ENCODE measurements at places on chromosomes 12 and 14.

- DNase-seq = no peak
These were observed 34.6 kb downstream of the MTHFD1 start for GRCh38 chr14:64422756-64423155.

DNA sequence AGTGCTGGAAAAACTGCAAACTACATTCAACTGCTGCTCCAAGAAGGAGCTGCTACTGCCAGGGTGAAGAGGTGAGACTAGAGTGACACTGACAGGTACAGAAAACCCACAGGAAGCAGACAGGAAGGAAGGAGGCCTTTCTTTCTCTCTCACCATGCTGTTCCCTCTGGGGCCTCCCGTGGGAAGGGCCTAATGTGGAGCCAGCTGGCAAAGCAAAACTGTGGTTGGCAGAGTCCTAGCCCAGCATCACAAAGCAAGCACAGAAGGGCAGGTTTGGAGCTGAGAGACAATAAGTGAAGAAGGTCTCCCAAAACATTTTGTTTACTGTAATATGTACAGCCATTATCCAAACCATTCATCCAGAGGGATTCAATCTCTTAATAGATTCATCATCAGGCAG, 122.5 kb upstream of the MAX start:
- no peak for DNase-seq

- DNase-seq = no peak
These were observed 131.8 kb upstream of the KRAS start for GRCh38 chr12:25382311-25383106.

- DNase-seq = no peak
These were observed 108.2 kb upstream of the CCDC91 start for GRCh38 chr12:28082096-28082495.

DNA sequence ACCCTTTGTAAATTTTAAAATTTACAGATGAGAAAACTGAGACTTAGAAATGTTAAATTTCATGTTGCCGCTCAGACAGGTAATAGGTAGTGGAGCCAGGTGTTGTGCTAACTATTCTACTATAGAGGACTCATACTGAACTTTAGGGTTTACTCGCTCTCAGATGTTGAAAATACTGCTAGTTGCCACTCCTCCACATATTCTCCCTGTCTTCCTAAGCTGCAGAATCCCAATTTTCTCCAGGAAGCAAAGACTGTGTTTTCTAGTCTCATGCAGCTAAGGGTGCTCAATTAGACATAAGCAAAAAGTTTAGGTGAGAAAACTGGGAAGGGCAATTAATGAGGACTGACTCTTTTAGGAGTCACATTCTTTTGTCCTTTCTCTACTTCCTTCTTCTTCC, 612.3 kb downstream of the KCNH5 start:
- no peak for DNase-seq

- no peak for DNase-seq
These were observed 303.5 kb downstream of the EGLN3 start for GRCh38 chr14:33647385-33647786.

DNA sequence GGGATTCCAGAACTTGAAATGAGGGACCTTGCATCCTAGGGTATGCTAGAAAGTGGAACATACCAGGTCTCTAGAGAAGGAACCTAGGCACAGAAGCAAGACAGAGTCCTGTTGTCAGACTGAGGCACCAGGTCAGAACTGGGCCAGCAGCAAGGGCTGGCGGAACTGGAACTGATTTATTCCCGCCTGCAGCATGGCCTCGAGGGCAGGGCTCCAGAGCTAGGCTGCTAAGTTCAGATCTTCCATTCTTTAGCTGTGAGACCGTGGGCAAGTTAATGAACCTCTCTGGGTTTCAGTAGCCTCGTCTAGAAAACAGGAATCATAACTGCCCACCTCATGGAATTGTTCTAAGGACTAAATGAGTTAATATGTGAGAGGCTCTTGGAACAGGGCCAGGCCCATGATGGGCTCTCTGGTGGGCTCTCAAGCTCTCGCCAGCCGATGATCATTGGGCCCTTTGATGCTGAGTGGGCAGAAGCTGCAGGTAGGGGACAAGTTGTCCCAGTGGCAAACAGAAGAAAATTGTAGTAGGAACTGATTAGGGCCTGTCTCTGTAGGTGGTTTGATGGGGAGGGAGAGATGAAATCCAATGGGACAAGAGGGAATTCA, 199.8 kb downstream of the ZFP36L1 start:
- DNase-seq = no peak

GRCh38 chr14:32256576-32256975, 53.5 kb upstream of the RNU6-8 start:
- DNase-seq = no peak

DNA sequence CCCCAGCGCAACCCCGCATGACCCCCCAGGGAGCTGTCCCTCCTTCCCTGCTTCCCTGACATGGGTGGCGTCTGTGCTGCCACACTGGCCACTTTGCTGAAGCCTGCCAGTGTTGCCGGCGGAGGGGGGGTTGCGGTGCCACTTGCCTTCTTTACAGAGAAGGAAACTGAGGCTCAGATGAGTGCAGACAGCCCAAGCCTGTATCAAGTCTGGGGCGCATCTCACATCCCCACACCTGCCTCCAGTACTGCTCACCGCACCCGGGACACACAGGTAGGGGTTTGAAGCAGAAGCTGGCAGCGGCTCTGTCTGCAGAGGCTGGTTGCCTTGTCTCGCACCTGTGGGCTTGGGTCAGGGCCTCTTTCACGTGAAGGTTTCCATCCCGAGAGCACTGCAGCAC, 104.7 kb upstream of the RTL1 start:
- DNase-seq = no peak

DNA sequence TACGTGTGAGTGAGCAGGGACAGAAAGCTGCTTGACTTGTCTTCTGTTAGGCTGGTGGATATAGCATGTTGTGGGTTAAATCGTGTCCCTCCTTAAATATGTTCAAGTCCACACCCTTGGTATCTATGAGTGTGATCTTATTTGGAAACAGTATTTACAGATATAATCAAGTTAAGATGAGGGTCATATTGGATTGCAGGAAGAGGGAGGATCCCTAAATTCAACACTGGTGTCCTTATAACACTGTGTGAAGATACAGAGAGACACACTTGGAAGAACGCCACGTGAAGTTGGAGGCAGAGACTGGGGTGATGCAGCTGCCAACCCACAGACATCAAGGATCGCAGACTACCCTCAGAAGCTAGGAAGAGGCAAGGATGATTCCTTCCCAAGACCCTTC, 275.2 kb upstream of the SSTR1 start:
- DNase-seq = no peak

GRCh38 chr12:40827683-40828592, 135.7 kb downstream of the CNTN1 start:
- no peak for DNase-seq

DNA sequence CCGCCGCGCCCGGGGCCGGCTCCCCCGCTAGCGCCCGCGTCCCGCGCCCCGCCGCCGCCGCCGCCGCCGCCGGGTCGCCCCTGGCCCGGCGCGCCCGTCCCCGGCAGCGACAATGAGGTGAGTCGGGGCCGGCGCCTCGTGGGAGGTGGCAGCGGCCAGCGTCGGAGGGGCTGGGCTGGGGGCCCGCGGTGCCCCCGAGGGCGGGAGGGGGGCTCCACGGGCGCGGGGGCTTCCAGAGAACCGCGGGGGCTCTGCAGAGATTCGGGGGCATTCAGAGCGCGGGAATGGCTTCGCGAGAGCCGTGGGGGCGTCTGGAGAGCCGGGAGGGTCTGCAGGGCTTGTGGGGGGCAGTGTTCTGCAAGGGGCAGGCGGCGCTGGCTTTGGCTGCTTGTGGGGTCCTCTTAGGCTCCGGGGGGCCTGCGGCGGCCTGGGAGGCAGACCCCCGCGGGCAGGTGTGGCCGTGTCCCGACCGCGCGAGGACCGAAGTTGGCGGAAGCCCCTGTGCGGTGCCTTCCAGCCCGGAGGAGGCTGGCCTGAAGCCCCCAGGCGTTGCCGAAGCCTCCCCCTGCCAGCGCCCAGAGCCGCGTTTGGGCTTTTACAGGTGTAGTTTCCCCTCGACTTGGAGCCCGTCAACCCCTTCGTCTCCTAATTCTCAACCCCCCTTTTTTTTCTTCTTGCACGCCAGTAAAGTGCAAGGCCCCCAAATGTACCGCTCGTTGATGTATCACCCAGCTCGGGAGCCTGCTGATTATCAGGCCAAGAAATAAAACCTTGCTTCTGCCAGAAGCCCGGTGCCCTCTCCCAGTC, 93.1 kb upstream of the EVL start:
- no peak for DNase-seq

DNA sequence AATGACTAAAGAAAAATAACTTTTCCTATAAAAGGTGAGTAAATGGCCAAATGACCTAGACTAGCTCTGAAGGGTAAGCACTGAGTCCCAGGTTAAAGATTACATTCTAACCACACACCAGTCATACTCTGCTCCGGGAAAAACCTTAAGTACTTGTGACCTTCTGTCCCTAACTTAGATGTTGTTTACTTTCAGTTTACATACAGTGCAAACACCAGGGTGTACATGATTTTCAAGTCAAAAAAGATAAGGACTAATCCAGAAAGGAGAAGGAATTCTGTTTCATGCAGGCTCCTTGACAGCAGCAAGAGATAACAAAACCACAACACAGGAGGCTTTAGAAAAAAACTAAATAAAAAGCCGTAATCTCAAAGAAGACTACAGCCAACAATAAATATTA, 174.2 kb downstream of the PPM1H start:
- no peak for DNase-seq

GRCh38 chr14:54140551-54140950, 183.9 kb upstream of the BMP4 start:
- no peak for DNase-seq

DNA sequence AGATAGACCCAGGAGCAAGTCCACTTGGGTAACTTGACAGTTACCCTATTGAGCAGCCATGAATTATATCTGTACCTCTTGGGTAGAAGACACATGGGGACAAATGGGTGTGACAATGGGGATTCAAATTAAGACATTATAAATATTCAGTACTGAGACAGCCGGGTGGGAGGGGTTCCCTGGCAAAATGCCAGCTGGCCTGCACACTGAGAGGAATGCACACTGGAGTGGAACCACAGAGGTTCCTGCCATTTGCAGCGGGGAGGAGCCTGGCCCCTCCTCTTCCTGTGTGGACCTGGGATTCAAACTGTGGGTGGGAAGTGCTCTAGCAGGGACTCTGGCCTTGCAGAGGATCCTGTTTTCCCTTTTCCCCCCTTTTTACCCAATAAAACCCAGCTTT, 118.7 kb upstream of the CDKN3 start:
- no peak for DNase-seq

- DNase-seq = no peak
These were observed 32.7 kb downstream of the PARP2 start for GRCh38 chr14:20376071-20376588.

DNA sequence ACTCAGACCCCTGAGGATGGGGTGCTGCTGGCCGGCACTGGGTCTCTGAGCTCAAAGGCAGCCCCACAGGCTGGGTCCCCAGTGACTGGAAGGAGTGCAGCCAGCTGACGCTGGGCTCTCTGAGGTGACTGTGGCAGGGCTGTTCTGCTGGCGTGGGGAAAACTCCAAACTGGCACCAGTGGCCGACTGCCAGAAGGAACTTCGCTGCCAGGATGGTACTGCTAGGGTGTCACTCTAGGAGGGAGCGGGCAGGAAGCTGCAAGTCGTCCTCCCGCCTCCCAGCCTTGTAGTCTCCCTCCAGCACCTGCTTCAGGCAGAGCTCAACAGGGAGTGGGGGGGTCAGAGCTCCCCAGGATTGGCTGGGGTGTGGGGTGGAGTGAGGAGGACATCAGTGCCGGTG, 41.3 kb downstream of the CDC42BPB start:
- no peak for DNase-seq

GRCh38 chr14:96710060-96710666, 87.0 kb upstream of the VRK1 start:
- DNase-seq = no peak

DNA sequence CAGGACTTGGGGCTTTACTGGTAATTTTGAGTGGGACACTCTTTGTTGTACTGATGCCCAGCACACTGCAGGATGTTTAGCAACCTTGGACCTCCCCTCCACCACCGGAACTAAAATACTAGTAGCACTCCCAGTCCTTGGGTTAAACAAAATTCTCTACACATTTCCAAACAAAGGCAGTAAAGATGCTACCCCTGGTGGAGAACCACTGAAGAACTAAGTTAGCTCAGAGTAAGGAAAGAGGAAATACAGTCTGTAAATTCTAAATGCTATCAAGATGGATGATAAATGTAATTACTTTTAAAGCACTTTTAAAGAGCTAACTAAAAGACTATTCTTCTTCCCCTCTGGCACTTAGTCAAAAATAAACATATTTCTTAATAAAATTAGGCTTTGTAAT, 64.1 kb downstream of the LRP6 start:
- no peak for DNase-seq

DNA sequence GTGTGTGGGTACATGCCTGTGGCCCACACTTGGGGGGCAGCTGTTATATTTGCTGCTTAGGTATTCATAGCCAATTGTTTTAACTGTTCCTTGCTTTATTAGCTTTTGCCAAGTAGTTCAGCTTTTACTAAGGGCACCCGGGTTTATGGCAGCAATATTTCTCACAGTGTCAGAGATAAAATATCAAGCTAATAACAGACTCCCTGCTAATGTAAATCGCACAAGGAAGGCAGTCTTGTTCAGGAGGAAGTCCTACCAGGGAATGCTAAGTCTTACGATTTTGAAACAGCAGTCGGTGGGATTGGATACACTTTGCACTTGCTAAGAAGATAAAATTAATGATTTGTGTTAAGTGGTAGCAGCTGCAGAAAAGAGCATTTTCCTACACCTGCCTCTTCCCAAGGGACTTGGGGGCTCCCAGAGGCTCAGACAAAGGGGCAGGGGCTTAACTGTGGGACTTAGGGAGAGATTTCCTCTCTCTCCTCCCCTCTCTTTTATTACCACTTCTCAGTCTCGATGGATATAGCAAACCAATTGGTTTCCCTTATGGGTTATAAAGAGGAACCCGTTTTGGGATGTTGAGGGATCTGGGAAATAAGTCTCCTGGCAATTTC, 175.1 kb downstream of the NRXN3 start:
- DNase-seq = no peak

- DNase-seq = no peak
These were observed 8.7 kb upstream of the KRT78 start for GRCh38 chr12:52857500-52857899.

GRCh38 chr12:66647034-66647691, 31.7 kb downstream of the GRIP1 start:
- no peak for DNase-seq

- no peak for DNase-seq
These were observed 261.5 kb downstream of the FOXN3 start for GRCh38 chr14:89155491-89155890.

DNA sequence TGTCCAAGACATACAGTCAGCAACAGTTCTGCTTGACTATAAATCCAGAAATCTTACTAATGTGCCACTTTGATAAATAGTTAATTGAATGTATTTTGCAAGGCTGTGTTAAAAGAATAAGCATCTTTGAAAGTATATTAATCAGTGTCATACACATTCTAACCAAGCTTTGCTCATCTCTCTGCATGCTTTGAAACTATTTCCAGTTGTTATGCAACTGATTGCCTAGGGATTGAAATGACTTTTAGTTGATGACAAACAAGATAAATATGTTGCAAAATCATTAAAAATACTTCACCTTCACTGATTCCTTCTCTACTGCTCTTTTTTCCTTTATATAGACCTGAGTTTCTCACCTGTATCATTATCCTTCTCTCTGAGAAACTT, 91.3 kb downstream of the AEBP2 start:
- DNase-seq = no peak
